ENCODE measurements at places on chromosomes 16 and 17.

DNA sequence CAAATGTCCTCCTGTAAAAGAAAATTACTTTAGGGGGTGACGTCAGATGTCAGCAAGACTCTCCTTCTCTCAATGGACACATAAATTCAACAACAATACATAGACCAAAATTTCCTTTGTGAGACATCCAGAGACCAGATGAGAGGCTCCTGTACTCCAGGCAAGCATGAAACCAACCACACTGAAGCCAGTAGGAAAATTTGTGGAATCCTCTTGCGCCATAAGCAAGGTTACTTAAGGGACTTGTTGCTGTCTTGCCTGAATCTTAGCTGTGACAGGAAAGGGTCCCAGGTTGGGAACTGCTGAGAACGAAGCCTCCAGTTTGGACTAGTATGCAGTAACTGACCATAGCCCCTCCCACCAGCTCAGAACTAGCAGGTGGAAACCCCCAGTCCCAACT, 56.0 kb downstream of the CEP112 start:
- no peak for DNase-seq

DNA sequence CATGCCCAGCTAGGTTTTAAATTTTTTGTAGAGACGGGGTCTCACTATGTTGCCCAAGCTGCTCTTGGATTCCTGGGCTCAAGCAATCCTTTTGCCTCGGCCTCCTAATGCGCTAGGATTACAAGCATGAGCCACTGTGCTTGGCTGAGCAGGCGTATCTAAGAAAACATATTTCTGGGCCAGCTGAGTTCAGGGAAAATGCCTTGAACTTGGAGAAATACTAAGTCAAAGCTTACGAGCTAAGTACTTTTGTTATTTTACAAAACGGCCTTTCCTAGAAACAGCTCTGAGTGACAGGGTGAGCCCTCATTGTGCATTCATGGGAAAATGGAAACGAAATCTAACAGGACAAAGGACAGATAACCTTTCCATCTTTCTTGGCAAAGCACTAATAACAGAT, 24.7 kb downstream of the DNAI2 start:
- no peak for DNase-seq

- DNase-seq: no peak
These were observed 11.9 kb downstream of the GSE1 start for GRCh38 chr16:85625053-85625452.

DNA sequence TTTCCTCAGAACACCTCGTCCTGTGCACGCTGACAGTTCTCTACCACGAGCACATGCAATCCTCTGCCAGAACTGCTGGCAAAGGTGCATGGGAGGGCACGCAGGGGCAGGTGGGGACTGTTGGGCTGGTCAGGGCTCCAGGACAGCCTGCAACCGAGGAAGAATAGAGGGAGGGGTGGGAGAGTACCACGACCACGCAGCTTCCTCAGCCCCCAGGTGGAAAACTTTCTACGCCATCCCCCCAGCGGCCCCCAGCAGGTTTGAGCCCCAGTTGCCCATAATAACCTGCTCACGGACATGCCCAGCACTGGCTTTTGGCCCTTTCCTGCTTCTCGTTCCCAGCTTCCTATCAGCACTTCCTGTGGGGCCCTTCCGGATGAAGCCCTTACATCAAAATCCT, 199.3 kb downstream of the C16orf95 start:
- no peak for DNase-seq

DNA sequence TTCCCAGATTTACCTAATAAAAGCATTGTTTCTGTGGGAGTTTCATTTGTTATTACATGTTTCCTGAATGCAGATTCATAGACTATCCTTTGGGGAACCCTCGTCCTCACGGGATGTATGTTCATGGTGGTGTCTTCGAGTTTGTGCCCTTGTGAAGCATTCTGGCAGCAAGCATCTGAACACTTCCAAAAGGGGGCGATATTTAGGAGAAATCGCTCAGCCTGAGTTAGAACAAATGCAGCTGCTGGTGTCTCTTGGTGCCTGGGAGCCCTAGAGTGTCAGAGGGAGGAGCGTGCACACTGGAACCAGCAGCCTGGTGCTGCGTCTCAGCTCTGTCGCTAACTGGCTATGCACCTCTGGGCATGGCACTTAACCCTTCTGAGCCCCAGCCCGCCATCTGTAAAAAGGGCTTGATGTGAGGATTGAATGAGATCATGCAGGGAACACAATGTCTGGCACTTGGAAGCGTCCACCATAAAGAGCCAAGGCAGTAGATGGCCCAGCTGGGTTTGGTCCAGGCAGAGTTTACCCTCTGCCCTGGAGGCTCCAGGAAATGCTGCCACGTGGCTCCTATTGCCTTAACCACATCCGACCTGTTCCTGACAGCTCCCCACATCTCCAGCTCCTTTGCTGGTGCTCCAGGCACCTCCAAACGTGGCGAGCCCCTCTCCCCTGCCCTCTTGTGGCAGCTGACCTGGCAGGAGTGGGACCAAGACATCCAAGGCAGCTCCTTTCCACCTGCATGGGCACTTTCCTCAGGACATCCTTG, 25.0 kb upstream of the C16orf78 start:
- DNase-seq: peak; percentile 41

DNA sequence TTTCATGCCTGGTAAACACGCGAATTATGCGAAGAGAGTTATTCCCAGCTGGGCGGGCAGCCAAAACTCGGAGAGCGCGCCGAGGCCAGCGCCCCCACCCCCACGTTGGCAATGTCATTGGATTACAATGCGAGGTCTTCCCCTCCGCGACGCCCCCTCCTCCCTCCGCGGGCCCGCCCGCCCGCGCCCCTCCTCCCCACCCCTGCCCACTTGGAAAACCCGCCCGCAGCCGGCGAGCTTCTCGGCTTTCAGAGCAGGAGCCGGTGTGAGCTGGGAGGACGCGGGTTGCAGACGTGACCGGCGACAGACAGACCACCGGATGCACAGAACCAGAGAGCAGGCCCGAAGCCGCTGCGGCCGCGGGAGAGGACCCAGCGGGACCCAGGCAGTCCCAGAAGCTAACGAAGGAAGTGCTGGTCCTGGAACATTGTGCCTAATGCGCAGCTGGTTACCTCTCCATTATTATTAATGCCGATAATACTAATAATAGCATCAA, 4.0 kb downstream of the NOG start:
- DNase-seq: peak; percentile 78

GRCh38 chr17:56457501-56457900, 136.0 kb upstream of the NOG start:
- DNase-seq: no peak

DNA sequence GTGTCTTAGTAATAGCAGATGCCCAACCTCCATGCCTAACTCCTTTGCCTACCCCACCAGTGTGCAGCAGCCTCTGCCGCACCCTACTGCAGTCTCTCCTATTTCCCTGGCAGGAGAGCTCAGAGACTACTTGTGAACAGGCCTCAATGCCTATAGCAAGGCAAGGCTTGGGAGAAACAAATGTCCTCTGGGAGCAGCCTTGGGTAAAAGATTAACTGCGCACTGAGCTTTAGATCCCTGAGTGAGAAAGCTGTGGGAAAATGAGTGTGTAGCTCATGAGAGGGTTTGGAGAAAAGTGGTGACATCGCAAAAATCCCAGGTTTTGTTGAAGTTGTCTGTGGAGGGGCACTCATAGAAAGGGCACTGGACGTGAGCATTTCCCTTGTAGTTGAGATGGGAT, 335.8 kb downstream of the WWOX start:
- DNase-seq: no peak

DNA sequence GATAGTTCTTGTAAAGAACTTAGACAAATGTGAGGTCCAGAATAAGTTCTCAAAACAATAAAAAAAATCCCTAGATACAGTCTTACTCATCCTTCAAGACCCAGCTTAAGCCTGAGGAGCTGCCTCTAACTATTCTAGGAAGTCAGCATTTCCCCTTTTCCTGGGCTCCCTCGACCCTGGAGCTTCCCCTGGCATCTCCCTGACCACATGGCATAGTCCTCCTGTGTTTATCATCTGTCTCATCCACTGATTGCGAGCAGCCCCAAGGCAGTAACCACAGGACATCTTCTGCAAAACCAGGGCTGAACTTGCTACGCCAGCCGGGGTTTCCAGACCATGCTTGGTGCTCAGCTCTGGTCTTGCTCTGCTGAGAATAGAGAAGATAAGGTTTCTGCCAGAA, 36.7 kb upstream of the NLRP1 start:
- no peak for DNase-seq

GRCh38 chr16:26772503-26772902, 294.2 kb upstream of the C16orf82 start:
- no peak for DNase-seq

- no peak for DNase-seq
These were observed 27.3 kb downstream of the KAT7 start for GRCh38 chr17:49815761-49816281.

DNA sequence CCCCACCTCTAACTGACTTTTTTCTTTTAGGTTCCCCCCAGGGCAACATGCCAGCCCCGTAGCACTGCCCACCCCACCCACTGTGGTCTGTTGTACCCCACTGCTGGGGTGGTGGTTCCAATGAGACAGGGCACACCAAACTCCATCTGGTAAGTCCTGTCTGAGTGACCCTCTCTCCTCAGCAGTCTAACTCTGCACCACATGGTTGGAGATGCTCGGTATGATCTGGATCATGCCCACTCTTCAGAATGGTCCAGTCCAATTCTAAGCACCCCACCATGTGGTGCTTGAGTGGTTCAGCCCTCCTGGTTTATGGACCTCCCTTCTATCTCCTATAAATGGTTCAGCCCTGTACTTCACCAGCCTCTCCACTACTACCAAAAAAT, 5.9 kb downstream of the KDM6B start:
- no peak for DNase-seq

GRCh38 chr17:34357398-34357797, 1.1 kb downstream of the CCL13 start:
- no peak for DNase-seq

DNA sequence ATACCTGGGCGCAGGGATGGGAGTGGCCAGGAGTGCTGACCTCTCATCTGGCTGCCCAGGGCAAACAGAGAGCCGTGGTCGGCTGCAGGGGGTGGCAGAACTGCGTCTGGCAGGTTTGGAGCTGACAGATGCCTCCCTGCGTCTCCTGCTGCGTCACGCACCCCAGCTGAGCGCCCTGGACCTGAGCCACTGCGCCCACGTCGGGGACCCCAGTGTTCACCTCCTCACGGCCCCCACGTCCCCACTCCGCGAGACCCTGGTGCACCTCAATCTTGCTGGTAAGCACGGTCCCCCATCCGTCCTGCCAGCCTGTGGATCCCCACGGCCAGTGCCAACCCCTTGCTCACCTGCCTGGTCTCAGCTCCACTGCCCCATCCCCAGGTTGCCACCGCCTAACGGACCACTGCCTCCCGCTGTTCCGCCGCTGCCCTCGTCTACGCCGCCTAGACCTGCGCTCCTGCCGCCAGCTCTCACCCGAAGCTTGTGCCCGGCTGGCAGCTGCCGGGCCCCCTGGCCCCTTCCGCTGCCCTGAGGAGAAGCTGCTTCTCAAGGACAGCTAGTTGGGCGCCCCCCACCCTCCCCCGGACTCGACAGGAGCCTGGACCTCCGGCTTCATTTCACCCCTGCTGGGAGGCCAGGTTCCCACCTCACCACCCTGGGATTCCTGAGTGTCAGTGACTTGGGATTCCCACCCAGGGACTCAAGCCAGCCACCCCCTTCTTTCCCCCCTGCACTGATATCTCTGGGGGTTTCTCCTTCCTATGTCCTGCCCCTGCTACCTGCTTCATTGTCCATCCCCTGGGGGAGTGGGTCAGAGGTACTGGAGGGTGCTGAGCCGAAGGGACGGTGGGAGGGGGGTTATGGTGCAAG, 2.0 kb upstream of the ORAI3 start:
- DNase-seq: no peak

- DNase-seq: no peak
These were observed 12.2 kb downstream of the ADAP2 start for GRCh38 chr17:30933966-30934365.

GRCh38 chr16:27291722-27292240, 22.0 kb upstream of the IL4R start:
- no peak for DNase-seq

DNA sequence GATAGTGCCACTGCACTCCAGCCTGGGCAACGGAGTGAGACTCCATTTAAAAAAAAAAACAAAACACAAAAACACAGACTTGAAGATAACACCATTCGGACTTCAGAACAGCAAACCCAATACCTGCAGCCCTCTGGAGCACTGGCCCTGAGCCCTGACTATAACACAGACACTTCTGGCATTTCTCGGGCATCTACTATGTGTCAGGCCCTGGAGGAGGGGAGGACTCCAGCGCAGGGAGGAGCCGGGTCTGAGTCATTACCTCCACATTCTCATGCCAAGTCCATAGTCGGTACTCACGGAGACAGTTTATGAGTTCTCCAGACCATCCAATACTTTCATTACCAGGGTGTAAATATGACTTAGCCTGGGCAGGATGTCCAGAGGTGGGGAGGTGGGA, 48.8 kb downstream of the PITPNM3 start:
- DNase-seq: peak; percentile 52

- no peak for DNase-seq
These were observed 2.7 kb upstream of the WFDC1 start for GRCh38 chr16:84292011-84292410.

- DNase-seq: no peak
These were observed 67.7 kb downstream of the MPRIP start for GRCh38 chr17:17109907-17110306.

DNA sequence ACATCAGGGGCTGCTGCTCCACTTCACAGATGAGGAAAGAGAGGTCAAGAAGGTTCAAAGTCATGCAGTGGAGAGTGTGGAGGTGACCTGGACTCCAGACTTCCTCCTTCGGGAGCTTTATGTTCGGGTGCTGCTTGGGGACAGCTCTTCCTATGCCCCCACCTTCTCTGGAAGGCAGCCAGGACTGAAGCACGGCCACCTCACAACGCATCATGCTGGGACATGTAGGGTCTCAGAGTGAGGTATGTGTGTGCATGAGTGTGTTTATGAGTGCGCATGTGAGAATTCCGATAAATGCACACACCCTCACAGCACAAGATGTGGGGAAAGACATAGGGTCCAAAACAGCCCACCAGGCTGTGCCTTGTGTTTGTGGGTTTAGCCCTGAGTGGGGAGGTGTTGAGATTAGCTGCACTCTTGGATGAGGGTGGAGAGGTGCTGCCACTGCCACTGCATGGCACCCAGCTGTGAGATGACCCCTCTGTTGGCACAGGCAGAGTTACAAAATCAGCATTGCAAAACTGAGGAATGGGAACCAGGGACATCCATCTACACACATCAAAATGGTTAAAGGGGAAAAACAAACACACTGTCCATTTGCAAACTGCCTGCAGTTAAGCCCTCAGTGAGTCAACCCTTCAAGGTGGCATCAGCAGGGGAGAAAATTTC, 367.4 kb downstream of the SEC14L1 start:
- DNase-seq: no peak

- no peak for DNase-seq
These were observed 10.2 kb downstream of the DPEP1 start for GRCh38 chr16:89623511-89624261.

GRCh38 chr16:59210955-59211541, 476.9 kb upstream of the GOT2 start:
- DNase-seq: no peak

GRCh38 chr17:55273579-55274354, 9.0 kb downstream of the HLF start:
- no peak for DNase-seq

- DNase-seq: no peak
These were observed 34.0 kb downstream of the RAB11FIP4 start for GRCh38 chr17:31425282-31426040.

- DNase-seq: no peak
These were observed 32.3 kb upstream of the CAPN15 start for GRCh38 chr16:495127-495748.

GRCh38 chr17:67218385-67218950, 26.5 kb downstream of the HELZ start:
- DNase-seq: no peak
